ENCODE measurements at places on chromosomes 12 and 14.

DNA sequence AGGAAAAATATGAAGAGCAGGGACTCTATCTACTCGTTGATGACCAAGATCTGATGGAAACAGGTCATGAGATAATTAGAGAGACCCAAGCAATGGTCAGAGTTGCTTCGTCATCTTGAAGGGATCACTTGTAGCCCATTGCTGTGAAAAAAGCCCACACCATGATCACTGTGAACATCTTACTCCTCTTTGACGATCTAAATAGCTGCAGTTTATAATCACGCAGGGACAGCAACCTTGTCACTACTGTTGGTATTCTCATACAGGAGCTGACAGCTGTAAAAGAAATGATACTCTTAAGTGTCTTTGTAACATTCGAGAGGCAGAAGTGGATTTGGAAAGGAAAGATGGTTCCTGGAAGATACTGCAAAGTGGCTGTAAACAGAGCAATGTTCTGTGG, 33.7 kb upstream of the RERGL start:
- no peaks in the 10 kb centered on the region for H3K36me3 ChIP-seq
- H3K4me1 ChIP-seq = no peaks in the 10 kb centered on the region
- H3K27ac ChIP-seq = no peak overlapping the region
- no peak overlapping the region for H3K4me3 ChIP-seq
- DNase-seq = no peak

DNA sequence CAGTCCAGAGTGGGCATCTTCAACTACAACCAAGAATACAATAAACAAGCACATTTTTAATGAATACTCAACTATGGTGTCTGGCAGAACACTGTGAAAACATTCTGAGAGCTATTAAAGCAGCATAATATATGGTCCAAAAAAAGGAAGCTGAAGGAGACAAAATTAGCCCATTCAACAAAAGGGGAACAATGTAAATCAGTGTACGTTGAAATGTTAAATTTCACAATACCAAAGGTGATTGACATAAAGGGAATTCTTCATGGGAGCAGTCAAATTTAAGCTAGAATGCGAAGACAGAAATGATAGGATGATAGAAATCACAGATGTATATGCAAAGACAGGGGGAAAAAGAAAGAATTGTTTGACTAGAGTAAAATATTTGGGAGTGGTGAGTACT, 41.3 kb upstream of the SYCP3 start:
- DNase-seq = no peak
- no peaks in the 10 kb centered on the region for H3K36me3 ChIP-seq
- no peaks in the 10 kb centered on the region for H3K4me1 ChIP-seq
- H3K4me3 ChIP-seq = no peak overlapping the region
- no peak overlapping the region for H3K27ac ChIP-seq

DNA sequence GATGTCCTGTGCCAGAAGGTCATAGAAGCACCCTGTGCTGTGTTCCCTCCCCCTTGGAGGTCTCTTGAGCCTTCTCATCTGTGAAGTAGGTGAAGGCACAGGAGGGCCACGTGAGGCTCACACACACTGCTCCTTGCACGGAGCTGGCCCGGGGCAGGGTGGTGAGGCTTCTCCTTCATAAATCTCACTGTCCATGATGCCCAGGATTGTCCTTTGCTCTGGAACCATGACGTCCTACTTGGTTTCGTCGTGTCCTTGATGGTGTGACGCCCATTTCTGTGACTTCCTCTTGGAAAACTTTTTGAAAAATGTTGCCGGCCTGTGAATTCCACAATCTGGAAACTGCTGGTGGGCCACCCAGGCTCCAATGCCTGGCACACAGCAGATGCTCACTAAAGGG, 34.4 kb downstream of the SH2B3 start:
- H3K4me3 ChIP-seq = no peak overlapping the region
- H3K36me3 ChIP-seq = peaks cover 37% of the 10 kb centered on the region
- no peak for DNase-seq
- no peak overlapping the region for H3K27ac ChIP-seq
- no peaks in the 10 kb centered on the region for H3K27me3 ChIP-seq

DNA sequence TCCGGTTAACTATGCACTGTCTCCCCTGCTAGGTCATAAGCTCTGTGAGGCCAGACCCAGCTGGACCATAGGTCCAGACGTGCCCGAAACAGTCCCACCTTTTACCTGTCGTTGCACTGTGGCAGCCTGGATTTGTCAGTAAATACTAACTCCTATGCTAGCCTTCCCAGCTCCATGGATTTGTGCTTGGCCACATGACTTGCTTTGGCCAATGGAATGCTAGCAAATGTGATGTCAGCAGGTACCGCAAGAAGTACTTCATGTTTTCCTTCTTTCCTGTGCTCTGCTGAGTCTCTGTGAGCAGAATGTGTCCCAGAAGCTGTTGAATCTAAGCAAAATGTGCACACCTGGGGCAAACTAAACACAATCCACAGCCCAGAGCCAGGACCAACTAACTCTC, 157.2 kb downstream of the ANO2 start:
- H3K4me3 ChIP-seq = no peak overlapping the region
- H3K4me1 ChIP-seq = peaks cover 3% of the 10 kb centered on the region
- H3K27me3 ChIP-seq = no peaks in the 10 kb centered on the region
- no peaks in the 10 kb centered on the region for H3K36me3 ChIP-seq
- no peak for DNase-seq

DNA sequence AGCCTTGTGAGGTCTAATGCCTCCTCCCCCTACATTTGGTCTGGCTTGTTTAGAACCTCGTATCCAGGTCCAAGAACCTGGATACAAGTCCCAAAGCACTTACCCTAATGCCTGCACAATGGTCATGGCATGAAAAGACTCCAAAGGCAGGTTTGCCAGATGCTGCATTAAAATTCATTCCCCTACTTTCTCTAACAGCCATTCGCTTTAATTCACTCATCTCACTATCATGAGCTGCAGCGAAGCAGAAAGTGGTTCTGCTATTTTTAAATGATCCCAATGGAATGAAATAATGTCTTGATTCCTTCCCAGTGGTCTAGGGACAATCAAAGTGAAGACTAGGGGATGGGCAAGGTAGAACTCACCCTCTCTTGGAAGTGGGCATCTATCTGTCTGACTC, 72.5 kb upstream of the MAX start:
- no peak for DNase-seq
- no peaks in the 10 kb centered on the region for H3K27me3 ChIP-seq
- H3K36me3 ChIP-seq = no peaks in the 10 kb centered on the region
- H3K4me1 ChIP-seq = peaks cover 11% of the 10 kb centered on the region
- H3K27ac ChIP-seq = no peak overlapping the region

DNA sequence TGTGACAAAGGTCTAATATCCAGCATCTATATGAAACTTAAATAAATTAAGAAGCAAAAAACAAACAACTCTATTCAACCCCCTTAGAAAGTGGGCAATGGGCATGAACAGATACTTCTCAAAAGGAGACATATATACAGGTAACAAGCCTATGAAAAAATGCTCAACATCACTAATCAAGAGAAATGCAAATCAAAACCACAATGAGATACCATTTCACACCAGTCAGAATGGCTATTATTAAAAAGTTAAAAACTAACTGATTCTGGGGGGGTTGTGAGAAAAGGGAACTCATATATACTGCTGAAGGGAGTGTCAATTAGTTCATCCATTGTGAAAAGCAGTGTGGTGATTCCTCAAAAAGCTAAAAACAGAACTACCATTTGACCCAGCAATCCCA, 198.9 kb downstream of the BMP4 start:
- H3K27ac ChIP-seq = no peak overlapping the region
- DNase-seq = no peak
- H3K36me3 ChIP-seq = no peaks in the 10 kb centered on the region
- H3K27me3 ChIP-seq = no peaks in the 10 kb centered on the region

- no peaks in the 10 kb centered on the region for H3K27me3 ChIP-seq
- H3K4me1 ChIP-seq = no peaks in the 10 kb centered on the region
- DNase-seq = no peak
- no peak overlapping the region for H3K4me3 ChIP-seq
These were observed 27.8 kb upstream of the AEBP2 start for GRCh38 chr12:19411234-19412204.

GRCh38 chr12:69575346-69575745, 9.9 kb upstream of the CCT2 start:
- H3K27me3 ChIP-seq = no peaks in the 10 kb centered on the region
- H3K4me1 ChIP-seq = no peaks in the 10 kb centered on the region
- H3K4me3 ChIP-seq = no peak overlapping the region
- DNase-seq = no peak
- peaks cover 68% of the 10 kb centered on the region for H3K36me3 ChIP-seq
- H3K27ac ChIP-seq = no peak overlapping the region

- no peak overlapping the region for H3K27ac ChIP-seq
- peak; percentile 30 for DNase-seq
- H3K4me1 ChIP-seq = no peaks in the 10 kb centered on the region
- no peaks in the 10 kb centered on the region for H3K36me3 ChIP-seq
- no peak overlapping the region for H3K4me3 ChIP-seq
These were observed 172.7 kb upstream of the OR4E1 start for GRCh38 chr14:21846227-21846885.

- H3K36me3 ChIP-seq = no peaks in the 10 kb centered on the region
- H3K27me3 ChIP-seq = no peaks in the 10 kb centered on the region
- no peak overlapping the region for H3K4me3 ChIP-seq
- H3K27ac ChIP-seq = no peak overlapping the region
These were observed 8.9 kb downstream of the C1S start for GRCh38 chr12:7069386-7069785.

DNA sequence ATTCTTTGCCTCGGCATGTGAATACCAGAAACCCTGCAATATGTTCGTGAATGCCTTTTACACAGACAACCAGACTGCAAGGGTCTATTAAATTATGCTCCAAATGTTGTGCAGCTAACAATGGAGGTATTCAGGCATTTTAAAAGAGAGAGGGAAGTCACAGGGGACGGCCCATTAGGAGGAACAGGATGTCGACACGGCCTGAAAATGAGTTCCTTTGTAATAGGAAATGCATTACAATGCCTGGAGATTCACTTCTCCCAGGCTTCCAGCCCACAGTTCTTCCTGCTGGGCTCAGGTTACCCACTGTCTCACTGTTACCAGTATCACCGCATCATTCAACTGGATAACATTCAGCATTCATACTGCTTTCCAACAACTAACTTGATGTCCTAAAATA, 2.5 kb downstream of the DUSP6 start:
- peaks cover 12% of the 10 kb centered on the region for H3K27me3 ChIP-seq
- H3K4me1 ChIP-seq = peaks cover 33% of the 10 kb centered on the region
- peak overlapping the region; percentile 91 for H3K4me3 ChIP-seq
- H3K27ac ChIP-seq = peak overlapping the region; percentile 8
- peaks cover 44% of the 10 kb centered on the region for H3K36me3 ChIP-seq

DNA sequence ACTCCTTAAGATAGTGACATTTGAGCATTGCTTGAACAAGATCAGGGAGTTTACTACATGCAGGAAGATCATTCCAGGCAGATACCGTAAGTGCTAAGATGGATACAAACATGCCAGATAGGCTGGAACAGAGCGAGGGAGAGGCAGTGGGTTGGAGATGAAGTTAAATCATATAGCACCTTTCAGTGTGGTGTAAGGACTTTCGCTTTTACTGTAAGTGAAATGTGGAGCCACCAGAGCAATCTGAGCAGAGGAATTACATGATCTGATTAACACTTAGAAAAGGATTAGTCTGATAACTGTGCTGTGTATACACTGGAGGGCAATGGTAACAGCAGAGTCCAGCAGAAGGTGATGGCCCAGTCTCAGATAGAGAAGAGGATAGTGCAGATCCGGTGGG, 163.0 kb upstream of the SSTR1 start:
- no peak overlapping the region for H3K4me3 ChIP-seq
- H3K27ac ChIP-seq = no peak overlapping the region
- H3K4me1 ChIP-seq = no peaks in the 10 kb centered on the region
- DNase-seq = no peak

GRCh38 chr14:42944284-42944683, 1337.6 kb downstream of the LRFN5 start:
- no peak overlapping the region for H3K27ac ChIP-seq
- no peak for DNase-seq
- H3K27me3 ChIP-seq = no peaks in the 10 kb centered on the region

- peaks cover 32% of the 10 kb centered on the region for H3K36me3 ChIP-seq
- no peak overlapping the region for H3K27ac ChIP-seq
- DNase-seq = no peak
These were observed 19.2 kb downstream of the CSRP2 start for GRCh38 chr12:76859611-76860010.

GRCh38 chr12:7093486-7093885, 1.2 kb upstream of the C1R start:
- no peaks in the 10 kb centered on the region for H3K27me3 ChIP-seq
- DNase-seq = no peak
- H3K4me1 ChIP-seq = peaks cover 6% of the 10 kb centered on the region
- no peak overlapping the region for H3K4me3 ChIP-seq

DNA sequence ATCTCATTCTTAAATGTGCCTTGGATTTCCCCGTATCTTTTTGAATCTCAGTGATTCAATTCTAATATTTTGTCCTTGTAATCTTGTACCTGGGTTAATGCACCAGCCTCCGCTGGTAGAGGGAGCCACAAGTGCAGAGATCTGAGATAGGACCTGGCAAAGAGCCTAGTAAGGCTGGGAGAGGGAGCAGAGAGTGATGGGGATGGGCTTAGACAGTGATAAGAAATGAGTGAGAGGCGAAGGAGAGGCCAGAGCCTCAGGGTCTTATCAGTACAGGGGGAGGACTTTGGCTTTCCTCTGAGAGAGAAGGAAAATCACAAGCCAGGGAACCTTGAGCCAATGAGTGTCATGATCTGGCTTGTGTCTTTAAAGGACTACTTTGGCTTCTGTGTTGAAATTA, 30.5 kb upstream of the LMNTD1 start:
- H3K4me1 ChIP-seq = no peaks in the 10 kb centered on the region
- no peaks in the 10 kb centered on the region for H3K27me3 ChIP-seq
- H3K4me3 ChIP-seq = no peak overlapping the region
- H3K27ac ChIP-seq = no peak overlapping the region

DNA sequence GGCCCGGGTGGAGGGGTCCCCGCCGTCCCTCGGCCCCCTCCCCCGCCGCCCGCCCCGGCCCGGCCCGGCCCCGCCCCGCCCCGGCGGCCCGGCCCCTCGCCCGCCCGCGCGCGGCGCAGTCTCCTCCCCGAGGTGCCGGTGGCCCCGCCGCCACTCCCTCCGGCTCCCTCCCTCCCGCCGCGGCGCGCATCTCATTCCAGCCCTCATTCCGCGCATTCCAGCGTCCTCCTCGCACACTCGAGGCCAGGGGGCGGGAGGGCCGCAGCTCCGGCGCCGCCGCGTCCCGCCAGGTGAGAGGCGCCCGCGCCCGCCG, at the start of gene TEAD4:
Gene TEAD4 (plus strand): TSS at position 206 of the 313 bp plus-strand sequence.
- no peaks in the 10 kb centered on the region for H3K36me3 ChIP-seq
- peak; percentile 87 for DNase-seq
- peaks cover 9% of the 10 kb centered on the region for H3K27me3 ChIP-seq
- peak within 1 kb of the TSS; percentile 88 for H3K27ac ChIP-seq
